Tongue (tissue), 3 donors: ENCODE measurements at places on chromosomes 7 and 10.

DNA sequence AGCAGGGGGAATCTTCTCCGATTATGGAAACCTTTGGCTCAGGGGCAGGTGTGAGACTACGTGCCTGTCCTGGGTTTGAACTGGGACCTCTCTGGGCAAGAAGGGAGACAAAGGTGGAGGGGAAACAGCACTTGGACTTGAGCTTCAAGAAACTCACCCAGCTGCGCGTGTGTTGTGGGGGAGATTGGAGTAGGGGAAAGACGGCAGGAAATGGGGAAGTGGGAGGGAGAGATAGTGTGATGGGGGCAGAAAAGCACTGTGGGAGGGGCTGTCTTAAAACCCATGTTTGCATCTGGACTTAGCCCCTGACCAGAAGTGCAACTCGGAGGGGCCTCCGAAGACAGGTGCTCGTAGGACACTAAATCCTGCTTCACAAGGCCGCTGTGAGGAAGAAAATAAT lies 107.0 kb downstream of the HIP1 start:
- no peak for DNase-seq

GRCh38 chr7:21616796-21617436 lies 74.1 kb downstream of the DNAH11 start:
- DNase-seq: no peak

DNA sequence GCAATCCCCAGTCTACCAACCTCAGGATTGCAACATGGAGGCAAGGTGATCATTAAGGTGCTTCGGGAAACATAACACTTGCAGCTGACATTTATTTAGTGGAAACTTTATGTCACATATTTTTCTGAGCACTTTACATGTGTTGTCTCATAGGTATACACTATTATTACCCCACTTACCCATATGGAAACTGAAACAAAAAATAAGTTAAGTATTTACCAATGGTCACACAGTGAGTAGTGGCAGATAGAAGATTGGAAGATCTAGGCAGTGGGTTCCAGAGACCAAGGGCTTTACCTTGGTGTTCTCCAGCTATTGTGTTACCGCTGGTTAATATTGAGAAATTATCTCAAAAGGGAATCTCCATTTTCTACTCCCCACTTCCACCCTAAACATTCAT lies 1279.1 kb upstream of the SORCS1 start:
- DNase-seq: no peak

DNA sequence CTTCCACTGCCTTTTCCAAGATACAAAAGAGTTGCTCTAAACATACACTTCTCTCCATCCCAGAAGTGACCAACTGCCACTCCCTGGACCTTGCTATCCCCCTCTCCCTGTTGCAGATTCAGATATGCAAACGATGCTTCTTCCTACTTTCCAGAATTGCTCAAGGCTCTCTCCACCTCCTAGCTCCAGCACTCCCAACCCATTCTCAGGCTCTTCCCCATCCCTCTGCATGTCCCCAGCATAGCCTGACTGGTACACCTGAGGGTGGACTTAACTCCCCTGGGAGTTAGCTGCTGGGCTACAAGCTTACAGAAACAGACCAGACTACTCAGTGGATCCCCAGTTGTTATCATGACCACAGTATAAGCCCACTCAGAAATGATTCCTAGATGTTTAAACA lies 27.6 kb downstream of the MKRN1 start:
- DNase-seq: no peak

GRCh38 chr10:97743169-97743943 lies 6.4 kb downstream of the ZFYVE27 start:
- no peak for DNase-seq

GRCh38 chr10:50561816-50562215 lies 61.9 kb downstream of the SGMS1 start:
- DNase-seq: no peak

DNA sequence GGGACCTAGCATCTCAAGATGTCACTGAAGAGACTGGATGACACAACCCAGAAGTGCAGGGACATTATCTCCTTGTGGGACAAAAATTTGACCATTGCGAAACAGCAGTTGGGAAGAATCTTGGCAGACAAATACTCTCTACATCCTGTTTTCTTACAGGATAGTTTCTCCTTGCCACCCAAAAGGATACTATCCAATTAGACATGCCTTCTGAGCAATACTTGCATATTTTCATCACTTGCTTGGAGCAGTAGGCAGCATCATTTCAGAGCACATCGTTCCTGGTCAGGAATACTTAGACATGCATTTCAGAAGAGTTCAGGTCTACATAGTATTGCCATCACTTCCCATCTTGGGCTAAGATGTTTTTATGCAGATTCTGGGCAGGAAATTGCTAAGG lies 56.8 kb downstream of the FAS start:
- no peak for DNase-seq

DNA sequence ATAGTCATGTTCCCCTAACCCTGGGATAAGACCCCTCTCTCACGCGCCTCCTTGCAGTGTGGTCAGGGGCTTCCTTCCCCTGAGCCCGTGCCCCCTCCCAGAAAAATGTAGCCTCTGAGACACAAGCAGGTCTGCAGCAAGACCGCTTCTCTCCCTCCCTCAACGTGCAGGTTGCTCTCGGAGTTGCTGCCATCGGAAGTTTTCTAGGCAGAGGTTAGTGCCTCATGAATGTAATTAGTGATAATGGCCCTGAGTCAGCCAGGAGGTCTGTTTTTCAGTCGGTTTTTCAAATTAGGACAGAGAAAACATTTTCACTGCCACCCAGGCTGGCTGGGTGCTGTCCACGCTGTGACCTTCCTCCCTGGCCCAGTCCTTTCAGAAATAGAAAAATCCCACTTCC lies 43.2 kb upstream of the PRLHR start:
- DNase-seq: no peak

- no peak for DNase-seq
Measured at GRCh38 chr10:67076144-67076543, 150.3 kb downstream of the LRRTM3 start.

- DNase-seq: no peak
Measured at GRCh38 chr7:149870701-149871483, 2.9 kb upstream of the ATP6V0E2 start.

- DNase-seq: no peak
Measured at GRCh38 chr10:22690614-22691431, 23.6 kb downstream of the PIP4K2A start.

DNA sequence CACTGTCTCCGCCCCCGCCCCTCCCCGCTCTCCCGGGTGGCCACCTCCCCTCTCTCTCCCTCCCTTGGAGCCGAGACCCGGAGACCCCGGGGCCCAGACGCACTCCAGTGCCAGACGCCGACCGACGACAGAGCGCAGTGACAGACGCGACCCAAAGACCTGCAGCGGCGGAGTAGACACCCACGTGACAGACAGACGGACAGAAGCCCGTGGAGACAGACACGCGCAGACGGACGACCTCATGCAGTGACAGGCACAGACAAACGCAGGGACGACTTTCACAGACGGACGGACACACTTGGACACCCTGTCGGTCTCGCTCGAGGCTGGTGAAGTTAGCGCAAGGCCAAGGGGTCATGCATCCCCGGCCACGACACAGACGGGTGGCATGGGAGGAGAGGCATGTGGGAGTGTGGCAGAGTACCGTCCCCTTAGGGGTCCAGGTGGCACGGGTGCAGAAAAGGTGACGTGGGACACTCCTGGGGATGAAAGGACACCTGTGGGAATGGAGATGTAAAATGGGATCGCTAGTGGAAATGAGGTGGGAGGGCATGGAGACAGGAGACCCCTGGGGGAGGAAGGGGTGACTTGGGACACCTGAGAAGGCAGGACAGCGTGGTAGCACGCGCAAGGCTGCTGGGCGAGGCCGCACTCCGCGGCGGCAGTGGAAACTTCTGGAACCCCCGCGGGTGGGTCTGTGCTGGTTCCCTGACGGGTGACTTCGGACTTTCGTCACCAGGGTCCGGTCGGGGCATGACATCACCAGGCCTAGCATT lies 456 bp upstream of the ACHE start:
- peak; percentile 75 for DNase-seq

DNA sequence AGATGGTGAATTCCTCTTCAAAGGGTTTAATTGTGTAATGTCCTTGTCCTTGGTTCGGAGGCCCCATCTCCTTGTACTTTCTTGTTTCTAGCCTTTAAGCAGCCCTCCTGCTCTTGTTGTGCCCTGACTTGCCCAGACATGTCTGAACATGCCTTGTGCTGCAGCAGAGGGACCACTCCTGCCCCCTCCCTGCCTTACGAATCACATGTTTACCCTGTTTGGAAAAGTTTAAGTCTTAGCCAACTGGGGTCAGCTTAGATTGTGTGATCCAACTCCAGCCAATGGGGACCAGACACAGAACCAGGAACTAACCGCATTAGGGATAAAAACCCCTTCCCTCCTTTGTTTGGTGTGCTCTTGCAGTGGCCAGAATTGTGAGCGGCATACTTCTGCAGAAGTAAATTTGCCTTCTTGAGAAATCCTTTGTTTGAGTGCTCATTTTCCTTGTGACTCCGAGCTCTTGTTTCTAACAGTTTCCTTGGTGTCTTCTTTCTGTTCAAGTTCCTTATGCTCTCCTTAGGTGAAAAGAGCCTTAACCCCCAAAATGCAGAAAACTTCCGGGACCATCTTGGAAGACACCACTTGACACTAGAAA lies 29.4 kb downstream of the CLRN3 start:
- no peak for DNase-seq

DNA sequence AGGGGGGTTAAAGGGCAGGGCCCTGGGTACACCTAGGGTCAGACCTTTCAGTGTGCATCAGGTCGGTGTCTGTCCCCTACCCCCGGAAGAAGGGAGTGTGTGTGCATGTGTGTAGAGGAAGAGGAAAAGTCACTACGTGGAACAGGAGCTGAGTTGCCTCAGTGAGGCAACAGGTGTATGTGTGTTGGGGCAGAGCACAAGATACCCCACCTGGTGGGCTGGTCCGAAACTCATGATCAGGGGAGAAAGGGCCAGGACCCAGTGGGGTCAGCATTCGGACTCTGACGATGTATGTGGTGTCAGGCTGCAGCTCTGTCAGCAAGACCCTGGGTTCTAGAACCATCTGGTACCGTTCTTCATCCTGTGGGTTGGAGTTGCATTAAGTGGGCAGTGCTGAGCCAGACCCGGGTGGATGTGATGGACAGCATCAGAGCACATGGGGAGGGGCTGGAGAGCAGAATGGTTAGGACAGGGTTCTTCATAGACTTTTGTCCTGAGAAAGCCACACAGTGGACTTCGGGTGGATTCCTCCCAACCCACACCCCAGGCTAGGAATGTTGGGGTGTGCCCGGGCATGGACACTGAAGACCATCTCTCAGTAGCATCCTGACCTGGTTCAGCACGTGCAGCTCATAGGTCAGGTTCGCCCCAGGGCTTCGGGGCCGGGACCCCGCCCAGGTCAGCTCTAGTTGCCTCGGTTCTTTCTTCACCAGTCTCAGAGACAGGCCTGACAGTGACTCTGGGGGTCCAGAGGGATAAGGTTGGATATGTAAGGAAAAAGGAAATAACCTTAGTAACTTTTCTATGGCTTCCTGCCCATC lies 10.7 kb downstream of the EPHA1 start:
- DNase-seq: no peak

DNA sequence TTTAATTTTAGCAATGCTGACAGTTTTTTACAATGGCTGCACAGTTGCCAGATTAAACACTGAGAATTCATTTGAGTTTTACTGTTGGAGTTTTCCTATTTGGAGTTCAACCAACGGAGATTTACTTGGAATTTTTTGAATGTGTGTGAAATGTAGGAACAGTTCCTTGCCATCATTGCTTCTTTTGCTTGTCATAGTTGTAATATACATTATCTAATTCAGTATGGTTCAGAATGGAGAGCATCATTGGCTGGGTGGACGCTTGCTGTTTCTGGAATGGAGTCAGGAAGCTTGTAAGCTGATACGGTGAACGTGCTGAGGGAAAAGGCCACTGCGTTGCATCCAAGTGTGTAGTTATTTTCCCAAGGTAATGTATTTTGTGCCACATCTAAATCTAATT lies 404.3 kb upstream of the KLF6 start:
- DNase-seq: peak; percentile 58

- DNase-seq: no peak
Measured at GRCh38 chr7:27088002-27088922, 7.5 kb downstream of the HOXA1 start.

DNA sequence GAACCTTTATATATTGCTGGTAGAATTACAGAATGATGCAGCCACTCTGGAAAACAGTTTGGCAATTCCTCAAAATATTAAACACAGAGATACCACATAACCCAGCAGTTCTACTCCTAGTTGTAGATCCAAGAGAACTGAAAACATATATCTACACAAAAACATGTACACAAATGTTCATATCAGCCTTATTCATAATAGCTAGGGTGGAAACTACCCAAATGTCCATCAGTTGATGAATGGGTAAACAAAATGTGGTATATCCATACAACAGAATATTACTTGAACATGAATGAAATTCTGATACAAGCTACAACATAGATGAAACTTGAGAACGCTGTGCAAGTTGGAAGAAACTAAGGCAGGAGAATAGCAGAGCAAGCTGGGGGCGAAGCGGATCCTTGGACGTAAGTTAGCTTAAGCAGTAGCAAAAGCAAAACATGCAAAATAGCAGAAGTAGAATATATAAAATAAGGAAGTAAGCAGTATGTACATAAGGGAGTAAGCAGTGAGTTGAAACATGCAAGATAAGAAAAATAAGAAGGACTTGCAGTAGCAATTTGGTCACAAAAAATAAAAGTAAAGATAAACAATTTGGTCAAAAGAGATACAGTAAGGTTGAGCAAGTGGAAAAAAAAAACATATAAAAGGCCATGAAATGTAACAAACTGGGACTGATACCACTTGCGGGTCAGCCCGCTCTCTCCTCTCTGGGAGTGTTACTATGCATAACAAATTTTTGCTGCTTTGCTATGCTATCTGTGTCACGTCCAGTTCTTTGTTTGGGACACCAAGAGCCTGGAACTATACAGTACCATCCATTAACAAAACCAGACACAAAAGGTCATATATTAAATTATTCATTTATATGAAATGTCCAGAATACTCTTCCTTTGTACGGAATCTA lies 18.0 kb upstream of the HILPDA start:
- no peak for DNase-seq

DNA sequence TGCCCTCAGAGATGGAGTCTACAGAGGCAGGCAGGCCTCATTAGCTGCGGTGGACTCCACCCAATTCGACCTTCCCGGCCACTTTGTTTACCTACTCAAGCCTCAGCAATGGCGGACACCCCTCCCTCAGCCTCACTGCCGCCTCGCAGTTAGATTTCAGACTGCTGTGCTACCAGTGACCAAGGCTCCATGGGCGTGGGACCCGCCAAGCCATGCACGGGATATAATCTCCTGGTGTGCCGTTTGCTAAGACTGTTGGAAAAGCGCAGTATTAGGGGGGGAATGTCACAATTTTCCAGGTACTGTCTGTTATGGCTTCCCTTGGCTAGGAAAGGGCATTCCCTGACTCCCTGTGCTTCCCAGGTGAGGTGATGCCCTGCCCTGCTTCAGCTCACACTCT lies 252.3 kb downstream of the ARL4A start:
- no peak for DNase-seq

DNA sequence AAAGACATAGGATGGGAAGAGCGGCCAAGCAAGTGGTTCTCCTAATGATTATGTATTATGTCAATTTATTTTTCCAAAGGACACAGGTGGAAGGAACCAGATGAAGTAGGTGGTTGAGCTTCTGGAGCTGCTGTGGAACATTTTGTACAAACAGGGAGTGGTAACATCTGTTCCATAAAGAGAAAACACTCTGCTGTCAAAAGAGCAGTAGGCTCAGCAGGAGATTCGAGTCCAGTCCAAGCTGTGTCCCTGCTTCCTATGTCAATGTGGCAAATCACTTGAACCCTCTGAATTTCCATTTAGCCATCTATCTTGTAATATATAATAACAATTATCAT lies 448.0 kb upstream of the ANKRD30A start:
- no peak for DNase-seq
